ENCODE measurements at places on chromosomes 16 and 17.

GRCh38 chr16:12260647-12261262 is 284.2 kb downstream of the SNX29 start:
- peak; percentile 14 for DNase-seq

- DNase-seq = peak; percentile 89
Measured at GRCh38 chr16:81444448-81445121, at the start of gene CMIP. TSS of gene CMIP (plus strand) at chr16:81444808.

DNA sequence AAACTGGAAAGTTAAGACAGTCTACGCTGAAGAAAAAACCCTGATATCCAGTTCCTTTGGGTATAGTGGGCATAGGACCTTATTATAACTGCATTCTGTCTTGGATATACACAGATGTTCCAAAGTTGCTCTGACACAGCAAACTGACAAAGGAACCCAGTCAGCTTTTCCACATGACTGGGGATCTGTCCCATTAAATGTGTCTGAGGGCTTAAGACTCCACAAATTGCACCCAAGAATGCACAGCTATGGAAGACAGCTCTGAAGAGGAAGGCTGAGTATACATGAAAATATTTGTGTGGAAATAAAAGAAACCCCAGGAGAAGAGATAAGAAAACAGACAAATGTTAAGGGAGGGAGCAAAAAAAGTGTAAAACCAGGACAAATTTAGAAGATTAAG is 114.1 kb downstream of the SPAG9 start:
- peak; percentile 46 for DNase-seq

DNA sequence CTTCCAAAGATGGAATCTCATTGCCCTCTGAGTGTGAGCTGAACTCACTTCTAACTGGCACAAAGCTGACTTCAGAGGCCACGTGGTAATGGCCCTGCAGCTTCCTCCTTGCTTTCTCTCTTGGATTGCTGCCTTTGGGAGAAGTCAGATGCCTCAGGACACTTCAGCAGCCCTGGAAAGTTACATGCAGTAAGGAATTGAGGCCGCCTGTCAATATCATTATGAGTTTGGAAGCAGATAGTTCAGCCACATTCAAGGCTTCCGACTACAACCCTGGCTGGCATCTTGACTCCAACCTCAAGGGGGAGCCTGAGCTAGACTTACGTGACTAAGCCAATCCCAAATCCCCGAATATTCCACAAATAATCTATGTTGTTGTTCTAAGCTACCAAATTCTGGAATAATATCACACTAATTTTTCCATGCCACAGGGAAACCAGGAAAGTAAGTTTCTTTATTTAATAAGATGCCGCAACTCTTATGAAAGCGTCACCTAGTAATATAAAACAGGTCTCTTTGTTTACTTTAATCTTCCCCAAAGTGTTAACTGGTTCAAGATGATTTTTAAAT is 13.6 kb downstream of the CEP20 start:
- peak; percentile 75 for DNase-seq

GRCh38 chr16:84059946-84060901 is 17.6 kb upstream of the SLC38A8 start:
- no peak for DNase-seq

DNA sequence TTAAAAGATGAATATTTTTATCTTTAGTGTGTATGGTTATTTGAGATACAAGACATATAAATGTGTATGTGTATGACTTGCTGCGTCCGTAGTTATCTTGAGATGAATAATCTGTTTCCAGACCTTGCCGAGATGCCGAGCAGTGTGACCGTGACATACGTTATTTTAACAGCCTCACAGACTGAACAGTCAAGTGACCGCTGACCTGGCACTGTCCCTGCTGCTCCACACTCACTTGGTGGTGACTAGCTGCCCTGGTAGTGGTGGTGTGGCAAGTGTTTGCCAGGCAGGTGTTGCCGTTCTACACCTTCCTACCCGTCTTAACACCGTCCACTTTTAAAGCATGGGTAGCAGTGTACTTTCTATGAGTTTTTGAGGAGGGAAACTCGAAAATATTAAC is 5.0 kb downstream of the ZC3H18 start:
- no peak for DNase-seq

DNA sequence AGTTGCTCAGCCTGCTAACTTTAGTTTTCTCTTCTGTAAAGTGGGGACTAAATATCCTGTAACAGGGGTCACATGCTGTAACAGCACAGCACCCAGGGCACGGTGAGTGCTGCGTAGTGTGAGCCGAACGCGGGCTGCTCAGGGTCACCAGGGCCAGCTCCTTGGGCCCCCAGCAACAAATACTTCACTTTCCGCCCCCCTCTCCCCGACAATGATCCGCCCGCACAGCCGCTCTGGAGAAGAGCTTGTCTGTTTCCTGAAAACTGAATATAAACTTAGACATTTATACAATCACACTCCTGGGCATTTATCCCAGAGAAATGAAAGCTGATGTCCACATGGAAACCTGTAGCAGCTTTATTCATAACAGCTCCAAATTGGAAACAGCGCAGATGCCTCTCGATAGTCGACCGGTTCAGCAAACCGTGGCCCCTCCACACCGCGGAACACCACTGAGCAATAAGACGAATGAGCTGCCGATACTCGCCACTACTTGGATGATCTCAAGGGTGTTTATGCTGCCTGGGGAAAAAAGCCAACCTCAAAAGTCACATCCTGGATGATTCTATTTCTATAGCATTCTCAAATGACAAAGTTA is 267.2 kb downstream of the PARN start:
- peak; percentile 68 for DNase-seq

Data from fibroblast of skin of scalp (primary cell).